Ammon's horn (tissue), 1 donor: ENCODE measurements at places on chromosomes 4 and X.

- no peak for DNase-seq
These were observed 516.8 kb upstream of the ADGRL3 start for GRCh38 chr4:60683357-60683756.

DNA sequence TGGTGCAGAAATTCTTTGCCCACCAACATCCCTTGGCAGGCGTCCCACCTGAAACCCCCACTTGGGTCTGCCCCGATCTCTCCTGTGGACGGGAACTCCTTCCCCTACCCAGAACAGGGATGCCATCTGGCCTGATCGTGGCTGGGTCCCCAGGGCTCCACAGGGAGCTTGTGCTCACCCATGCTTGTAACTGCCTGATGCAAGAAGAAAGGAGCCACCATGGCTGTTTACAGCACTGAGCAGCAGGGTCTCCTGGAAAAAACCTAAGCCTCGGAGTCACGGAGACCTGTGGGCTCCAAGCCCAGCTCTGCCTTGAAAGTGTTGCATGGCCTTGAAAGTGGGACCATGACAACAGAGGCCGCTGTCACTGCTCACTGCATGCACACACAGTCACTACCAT is 101.5 kb upstream of the AFAP1 start:
- DNase-seq: no peak

- DNase-seq: peak; percentile 82
These were observed 444.1 kb downstream of the BCOR start for GRCh38 chrX:39653691-39654090.

GRCh38 chr4:77204621-77205020 is 47.6 kb downstream of the CCNG2 start:
- DNase-seq: no peak

GRCh38 chr4:57089549-57089948 is 20.6 kb downstream of the IGFBP7 start:
- no peak for DNase-seq

- peak; percentile 10 for DNase-seq
These were observed 6.1 kb downstream of the LIAS start for GRCh38 chr4:39464886-39465501.
